GOT3 (cell line): ENCODE measurements at places on chromosomes 6 and 20.
A peak's percentile ranks its signal among the peaks of the same experiment; 100 is the strongest.

- DNase-seq, result no peak
Measured at GRCh38 chr6:6752129-6752528, 163.6 kb downstream of the LY86 start.

- DNase-seq, result no peak
Measured at GRCh38 chr6:108114841-108115597, 40.5 kb upstream of the OSTM1 start.

GRCh38 chr6:119584088-119584487 lies 234.5 kb upstream of the MAN1A1 start:
- DNase-seq, result no peak

GRCh38 chr6:144435602-144436426 lies 150.7 kb downstream of the UTRN start:
- no peak for DNase-seq

- no peak for DNase-seq
Measured at GRCh38 chr20:48658198-48658476, 169.7 kb downstream of the PREX1 start.

GRCh38 chr20:25584905-25585704 lies at the start of gene NINL:
Gene NINL (minus strand): TSS chr20:25585531. CDS start chr20:25526587, 58,944 bp downstream.
- DNase-seq, result peak; percentile 52

DNA sequence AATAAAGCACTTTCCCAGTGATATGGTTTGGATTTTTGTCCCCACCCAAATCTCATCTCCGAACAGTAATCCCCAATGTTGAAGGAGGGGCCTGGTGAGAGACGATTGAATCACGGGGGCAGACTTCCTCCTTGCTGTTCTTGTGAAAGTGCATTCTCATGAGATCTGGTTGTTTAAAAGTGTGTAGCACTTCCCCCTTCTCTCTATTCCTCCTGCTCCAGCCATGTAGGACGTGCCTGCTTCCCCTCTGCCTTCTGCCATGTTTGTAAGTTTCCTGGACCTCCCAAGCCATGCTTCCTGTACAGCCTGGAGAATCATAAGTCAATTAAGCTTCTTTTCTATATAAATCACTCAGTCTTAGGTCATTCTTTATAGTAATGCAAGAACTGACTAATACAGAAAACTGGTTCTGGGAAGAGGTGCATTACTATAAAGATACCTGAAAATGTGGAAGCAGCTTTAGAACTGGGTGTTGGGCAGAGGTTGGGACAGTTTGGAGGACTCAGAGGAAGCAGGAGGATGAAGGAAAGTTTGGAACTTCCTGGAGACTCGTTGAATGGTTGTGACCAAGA lies 7.4 kb downstream of the EPM2A start:
- DNase-seq, result no peak

DNA sequence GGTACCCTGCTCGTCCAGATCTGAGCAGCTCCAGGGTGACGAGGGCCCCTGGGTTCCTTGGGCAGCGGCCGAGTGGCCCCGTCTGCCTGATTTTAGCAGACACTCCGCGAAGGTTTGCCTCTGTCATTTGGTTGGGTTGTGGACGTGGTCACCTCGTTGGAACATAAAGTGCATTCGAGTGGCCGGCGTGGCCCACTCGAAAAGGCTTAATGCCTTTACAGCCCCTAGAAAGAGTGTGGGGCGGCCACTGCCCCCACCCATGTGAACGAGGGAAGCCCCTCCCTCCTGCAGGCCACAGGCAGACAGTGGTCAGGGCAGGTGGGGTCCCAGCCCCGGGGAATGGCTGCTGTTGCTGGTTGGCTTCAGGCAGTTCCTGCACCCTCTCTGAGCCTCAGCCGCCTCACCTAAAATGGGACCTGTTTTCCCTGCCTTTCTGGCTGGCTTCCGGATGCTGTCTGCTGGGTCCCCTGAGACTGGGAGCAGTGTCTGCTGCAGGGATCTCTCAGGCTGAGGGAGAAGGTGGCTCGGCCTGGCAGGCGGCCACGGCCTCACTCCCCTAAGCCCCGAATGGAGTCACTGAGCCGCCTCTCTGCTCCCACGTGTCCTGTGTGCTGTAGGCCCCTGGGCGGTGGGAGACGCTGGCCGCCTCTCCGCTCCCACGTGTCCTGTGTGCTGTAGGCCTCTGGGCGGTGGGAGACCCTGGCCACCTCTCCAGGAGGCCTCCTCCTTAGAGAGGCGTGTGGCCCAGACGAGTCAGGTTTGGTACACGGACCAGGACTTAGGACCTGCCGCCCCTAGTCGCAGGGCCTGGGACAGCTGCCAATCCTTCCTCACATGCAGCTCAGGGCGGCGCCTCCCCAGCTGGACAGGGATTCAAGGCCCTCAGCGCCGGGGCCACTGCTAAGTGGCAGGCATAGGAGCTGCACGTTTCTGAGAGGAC lies 233.0 kb downstream of the ERMARD start:
- DNase-seq, result no peak

DNA sequence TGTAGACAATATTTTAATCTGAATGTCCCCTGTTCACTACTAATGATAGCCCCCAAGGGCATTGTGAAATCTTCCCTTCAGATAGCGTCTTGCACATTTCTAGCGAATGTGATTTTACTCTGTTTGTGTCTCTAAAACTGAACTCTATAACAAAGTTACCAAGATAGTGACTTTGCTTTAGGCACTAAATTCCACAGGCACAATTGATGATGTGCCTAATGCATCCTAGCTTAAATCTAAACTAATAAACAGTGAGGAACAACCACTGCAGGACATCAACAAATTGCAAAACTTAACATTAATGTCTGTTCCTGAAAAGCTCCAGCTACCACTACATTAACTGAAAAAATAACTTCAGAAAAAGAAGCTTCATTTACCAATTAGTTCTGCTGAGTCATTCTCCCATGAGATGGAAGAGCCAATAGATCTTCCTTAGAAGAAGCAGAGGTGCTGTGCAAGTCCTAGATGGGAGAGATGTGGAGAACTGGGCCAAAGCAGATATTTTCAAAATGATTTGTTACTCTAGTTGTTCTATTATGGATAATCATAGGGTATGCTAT lies 1065.0 kb downstream of the EPHA7 start:
- no peak for DNase-seq

- DNase-seq, result no peak
Measured at GRCh38 chr20:23162887-23163286, 76.8 kb upstream of the CD93 start.

DNA sequence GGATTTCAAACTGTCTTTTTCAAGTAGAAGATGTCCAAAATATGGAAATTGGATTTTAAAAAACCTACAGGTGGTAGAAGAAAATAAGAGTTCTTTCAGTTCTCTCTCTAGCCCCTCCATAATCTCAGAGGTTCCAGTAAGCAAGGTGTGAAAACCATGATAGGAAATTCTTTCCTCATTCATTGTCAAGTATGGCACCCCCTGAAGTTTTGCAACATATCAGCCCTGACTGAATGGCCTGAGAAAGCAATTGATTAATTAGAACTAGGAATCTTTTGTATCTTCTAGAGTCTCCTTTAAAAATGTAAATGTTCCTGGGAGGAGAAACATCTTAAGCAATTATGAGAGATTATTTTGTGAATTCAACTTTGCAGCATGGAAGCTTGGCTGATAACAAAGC lies 198.7 kb upstream of the STXBP5 start:
- no peak for DNase-seq

- DNase-seq, result no peak
Measured at GRCh38 chr20:4605166-4605565, 116.5 kb upstream of the PRND start.

GRCh38 chr6:45688180-45688579 lies 310.4 kb upstream of the SUPT3H start:
- DNase-seq, result no peak

DNA sequence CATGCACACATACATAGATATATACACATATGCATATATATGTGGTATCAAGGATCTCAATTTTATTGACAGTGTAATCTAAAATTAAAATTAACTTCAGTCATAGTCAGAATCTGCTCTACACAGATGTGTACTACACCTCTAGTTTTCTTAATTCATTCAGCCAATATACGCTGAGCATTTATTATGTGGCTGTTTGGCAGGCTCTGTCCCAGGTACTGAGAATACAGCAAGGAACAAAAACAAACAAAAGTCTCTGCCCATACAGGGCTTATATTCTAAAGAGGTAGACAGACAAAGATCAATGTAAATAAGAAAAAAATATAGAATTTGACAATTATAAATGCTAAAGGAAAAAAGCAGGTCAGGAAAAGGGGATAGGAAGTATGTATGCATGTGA lies 7.8 kb upstream of the RGS17 start:
- DNase-seq, result no peak

- DNase-seq, result no peak
Measured at GRCh38 chr20:36279776-36280175, 26.4 kb upstream of the DLGAP4 start.

GRCh38 chr20:39036851-39037250 lies 74.7 kb downstream of the DHX35 start:
- no peak for DNase-seq

DNA sequence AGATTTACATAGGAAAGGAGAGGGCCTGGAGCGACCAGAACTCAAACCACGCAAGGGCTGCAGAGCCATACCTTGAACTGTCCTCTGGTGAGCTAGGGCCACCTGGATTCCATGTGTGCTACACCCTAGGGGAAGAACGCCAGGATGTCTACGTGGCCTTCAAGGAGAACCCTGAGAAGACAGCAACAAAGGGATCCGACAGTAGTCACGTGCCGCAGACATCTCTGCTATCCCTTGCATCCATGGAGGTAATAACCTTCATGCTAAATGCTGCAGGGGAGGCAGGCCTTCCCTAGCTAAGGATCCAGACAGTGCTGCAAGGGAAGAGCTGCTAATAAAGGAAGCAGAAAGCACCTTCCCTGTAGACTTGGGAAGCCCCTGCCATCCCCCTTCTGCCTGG lies 52.9 kb downstream of the NOL4L start:
- no peak for DNase-seq

DNA sequence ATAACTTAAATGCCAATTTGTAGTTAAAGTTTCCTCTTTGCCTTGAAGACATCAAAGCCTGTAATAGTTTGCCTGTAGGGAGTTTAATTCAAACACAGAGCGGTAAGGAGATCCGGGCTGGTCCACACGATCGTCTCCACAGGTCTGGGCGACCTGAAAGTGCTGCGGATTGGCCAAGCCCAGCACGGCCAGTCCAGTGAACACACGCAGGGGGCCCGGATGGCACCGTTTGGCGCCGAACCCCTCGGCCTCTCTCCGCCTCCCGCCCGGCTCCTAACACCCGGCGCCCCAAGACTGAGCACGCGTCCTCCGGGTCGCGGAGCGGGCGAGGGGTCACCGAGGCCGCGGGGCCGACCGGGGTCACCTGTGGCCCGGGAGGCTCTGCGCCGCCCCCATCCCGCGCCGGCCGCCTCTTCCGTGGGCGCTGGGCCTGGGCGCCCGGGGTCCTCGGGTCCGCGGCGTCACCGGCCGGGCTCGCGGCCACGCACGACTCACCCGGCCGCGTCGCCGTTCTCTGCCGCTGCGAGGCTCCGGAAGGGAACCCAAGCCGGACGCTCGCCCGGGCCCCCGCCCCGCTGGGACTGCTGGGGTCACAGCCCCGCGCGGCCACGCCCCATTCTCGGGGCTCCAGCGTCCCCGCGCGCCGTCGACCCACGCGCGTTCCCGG lies 481 bp downstream of the SERPINB6 start:
- no peak for DNase-seq

- no peak for DNase-seq
Measured at GRCh38 chr6:107292715-107293271, 166.6 kb downstream of the PDSS2 start.

DNA sequence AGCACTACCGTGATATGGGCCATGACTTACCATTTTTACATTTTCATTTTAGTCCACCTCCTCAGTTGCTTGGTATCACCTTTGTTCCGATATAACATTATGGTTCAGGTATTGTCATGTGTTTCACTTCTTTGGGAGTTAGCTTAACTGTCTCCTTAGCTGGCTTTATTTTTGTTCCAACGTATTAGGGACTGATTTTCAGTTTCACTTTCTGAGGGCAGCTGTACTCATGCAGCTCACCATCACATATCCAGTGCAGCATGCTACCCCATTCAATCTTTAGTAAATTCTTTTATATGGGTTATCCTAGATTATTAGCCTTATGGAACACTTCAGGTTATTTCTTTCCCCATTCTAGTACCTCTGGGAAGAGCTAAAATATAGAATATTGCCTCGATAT lies 362.2 kb upstream of the IRAK1BP1 start:
- DNase-seq, result no peak

- no peak for DNase-seq
Measured at GRCh38 chr20:52965819-52966218, 6.3 kb upstream of the TSHZ2 start.

DNA sequence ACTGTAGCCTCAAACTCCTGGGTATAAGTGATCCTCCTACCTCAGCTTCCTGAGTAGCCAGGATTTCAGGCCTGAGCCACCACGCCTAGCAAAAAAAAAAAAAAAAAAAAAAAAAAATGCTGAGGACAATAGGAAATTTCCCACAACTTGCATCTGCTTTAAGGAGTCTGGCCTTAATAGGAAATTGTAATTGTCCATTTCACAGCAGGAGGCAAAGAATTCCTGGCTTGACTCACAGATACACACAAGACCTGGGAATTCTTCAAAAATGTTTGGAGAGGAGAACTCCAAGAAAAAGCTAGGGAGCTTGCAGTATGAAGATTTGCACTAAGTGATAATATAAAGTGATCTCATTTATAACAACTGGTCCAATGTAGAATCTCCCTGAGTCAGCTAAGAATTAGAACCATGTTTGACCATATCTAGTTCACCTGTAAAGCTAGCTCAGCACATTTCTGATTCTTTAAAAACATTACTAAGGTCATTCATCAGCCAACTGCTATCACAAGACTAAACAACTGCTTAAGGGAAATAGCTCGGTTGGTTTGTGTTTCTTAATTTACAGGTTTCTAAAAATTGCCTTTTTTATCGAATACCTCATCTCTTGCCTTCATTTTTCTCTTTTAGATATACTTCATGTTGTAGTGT lies 80.2 kb upstream of the SLC2A12 start:
- no peak for DNase-seq

GRCh38 chr6:72083976-72084375 lies 197.6 kb downstream of the RIMS1 start:
- no peak for DNase-seq

GRCh38 chr20:50582092-50582491 lies 71.9 kb downstream of the PTPN1 start:
- DNase-seq, result no peak

DNA sequence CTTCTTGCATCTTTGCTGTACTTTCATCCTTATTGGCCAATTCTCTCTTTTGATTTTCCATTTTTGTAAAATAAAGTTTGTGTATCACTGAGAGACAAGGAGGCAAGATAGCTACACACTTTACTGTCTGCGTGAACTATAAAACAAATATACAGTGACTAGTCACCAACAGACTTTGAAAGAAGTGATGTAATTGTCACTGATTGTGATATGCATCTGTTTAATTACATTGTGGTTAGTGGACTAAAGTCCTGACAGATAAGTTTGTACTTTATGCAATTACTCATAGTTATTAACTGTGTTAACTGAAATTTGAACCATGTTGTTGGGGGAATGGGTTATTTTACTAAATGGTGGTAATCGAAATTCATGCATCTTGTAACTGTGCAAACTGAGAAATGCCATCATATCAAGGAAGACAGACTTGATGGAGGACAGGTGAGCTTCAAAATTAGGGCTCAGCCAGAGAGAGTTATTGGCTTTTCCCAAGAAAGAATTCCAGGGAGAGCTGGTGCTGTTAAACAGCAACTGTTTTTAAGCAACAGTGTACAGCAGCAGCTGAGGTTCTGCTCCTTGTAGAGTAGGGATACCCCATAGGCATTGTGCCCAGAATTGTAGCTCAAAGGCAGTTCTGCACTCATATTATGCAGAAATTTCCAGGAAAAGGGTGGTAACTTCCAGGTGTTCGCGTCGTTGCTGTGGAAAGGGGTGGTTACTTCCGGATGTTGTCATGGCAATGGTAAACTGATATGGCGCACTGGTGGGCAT lies 62.9 kb downstream of the EFHC1 start:
- DNase-seq, result no peak
